Activated T-helper 1 cell treated with anti-CD3 and anti-CD28 coated beads, Interleukin-2, amount 50 U/mL, for 16 hours (primary cell): ENCODE measurements at places on chromosomes 1 and 21.

GRCh38 chr1:178388418-178389145, 108.2 kb downstream of the CLEC20A start:
- DNase-seq = no peak

- no peak for DNase-seq
Observed at GRCh38 chr1:226711976-226712741, 26.9 kb downstream of the ITPKB start.

- DNase-seq = no peak
Observed at GRCh38 chr1:205371871-205372660, 15.3 kb upstream of the KLHDC8A start.

DNA sequence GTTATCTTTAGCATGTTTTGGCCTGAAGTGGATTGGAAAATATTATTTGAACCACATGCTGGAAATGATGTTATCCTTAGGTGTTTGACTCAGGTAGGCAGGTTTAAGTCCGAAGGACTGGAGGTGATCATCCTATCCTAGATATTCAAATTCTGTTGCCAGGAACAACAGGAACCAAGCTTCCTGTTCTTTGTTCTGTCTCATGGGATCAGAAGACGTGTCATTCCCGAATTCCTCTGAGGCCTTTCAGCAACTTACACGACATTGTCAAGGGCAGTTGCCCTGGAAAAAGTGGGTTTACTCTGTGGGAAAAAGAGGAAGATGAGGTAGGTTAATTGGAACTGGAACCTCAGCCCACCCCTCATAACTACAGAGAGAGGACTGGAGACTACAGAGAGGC, 36.6 kb downstream of the SLAMF6 start:
- DNase-seq = no peak

- DNase-seq = no peak
Observed at GRCh38 chr1:34406377-34406776, 229.7 kb downstream of the C1orf94 start.

DNA sequence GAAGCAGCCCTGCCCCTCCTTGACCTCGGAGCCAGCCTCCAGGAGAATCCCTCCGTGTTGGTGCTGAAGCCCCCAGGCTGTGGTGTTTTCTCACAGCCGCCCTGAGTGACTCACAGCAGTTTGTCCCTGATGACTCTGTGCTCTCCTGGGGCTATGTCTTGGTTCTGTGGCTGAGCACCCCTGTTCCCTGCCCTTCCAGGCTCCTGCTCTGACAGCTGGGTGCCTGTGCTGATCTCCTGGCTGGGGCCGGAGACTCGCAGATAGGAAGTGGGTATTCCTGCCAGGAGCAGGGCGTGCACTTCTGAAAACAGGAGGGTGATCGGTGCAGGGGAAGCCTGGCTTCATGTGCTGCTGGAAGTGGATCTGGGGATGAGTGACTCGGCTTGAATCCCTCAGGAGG, 34.5 kb downstream of the POFUT2 start:
- no peak for DNase-seq

DNA sequence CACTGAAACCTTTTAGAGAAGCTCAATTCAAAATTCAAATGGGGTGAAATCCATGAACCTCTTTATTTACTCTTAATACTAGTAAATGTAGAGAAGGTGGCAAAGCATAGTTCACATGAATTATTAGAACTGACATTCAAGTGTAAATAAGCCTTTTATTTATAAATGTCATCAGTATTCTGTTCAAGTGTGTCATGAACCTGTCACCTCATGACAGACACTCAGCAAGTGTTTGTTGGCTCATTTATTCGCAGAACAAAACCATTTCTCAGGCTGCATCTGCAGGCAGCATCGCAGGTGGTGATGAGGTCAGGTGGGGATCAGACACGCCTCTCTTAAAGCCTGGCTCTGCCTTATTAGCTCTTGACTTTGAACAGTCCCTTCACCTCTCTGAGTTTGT, 116.6 kb downstream of the SETD4 start:
- DNase-seq = no peak

DNA sequence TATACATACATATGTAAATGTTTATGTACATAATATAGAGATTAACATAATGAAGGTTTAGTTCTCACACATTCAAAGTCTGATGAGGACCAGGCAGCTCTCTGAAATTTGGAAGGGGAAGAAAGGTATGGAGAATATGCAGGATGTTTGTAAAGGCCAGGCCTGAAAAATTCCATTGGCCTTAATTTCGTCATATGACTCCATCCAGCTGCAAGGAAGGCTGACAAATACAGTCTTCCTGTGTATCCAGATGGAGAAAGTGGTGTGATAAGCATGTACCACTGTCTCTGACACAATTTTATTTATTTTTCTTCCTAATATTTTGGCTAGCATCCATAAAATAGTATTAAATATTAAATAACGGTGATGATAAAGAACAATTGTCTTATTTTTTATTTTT, 6.3 kb upstream of the SGIP1 start:
- no peak for DNase-seq

DNA sequence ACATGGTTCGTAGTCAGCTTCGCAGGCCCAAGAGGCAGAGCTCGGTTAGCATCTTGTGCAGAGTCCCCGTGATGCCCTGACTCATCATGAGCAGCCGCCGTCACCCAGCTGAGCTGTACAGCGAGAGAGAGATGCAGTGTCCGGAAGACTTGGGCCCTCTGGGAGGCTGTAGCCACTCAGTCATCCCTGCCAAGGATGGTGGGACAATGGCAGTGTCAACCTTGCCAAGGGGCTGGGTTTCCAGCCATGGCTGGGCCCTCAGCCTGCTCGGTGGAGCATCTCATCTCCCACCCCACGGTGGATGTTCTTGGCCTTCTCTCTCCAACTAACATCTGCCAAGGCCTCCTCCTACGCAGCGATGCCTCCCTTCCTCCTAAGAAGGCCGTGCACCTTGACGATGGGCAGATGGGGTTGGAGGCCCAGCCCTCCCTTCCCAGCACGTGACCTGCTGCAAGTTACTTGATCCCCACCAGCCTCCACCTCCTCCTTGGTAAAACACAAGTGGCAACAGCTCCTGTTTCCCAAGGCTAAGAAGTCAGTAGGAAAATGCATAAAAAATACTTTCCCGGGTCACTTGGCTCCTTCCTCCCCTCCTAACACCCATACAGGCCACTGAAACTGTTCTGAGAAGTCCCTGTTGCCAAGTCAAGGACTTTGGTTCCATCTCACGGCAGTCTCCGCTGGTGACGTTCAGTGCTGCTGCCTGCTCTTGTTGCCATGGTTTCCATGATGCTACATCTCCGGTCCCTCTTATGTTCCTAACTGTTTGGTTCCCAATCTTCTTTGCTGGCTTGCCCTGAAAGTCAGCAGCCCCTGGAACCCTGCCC, 384.7 kb upstream of the VAMP3 start:
- DNase-seq = no peak

- no peak for DNase-seq
Observed at GRCh38 chr1:31216016-31216415, 23.7 kb downstream of the NKAIN1 start.

- no peak for DNase-seq
Observed at GRCh38 chr1:66676613-66677298, 75.5 kb upstream of the DYNLT5 start.

GRCh38 chr1:3398396-3399140, 55.9 kb upstream of the ARHGEF16 start:
- DNase-seq = no peak

- no peak for DNase-seq
Observed at GRCh38 chr1:221530791-221531190, 211.1 kb downstream of the DUSP10 start.

- no peak for DNase-seq
Observed at GRCh38 chr1:22256213-22256512, 113.3 kb upstream of the WNT4 start.

DNA sequence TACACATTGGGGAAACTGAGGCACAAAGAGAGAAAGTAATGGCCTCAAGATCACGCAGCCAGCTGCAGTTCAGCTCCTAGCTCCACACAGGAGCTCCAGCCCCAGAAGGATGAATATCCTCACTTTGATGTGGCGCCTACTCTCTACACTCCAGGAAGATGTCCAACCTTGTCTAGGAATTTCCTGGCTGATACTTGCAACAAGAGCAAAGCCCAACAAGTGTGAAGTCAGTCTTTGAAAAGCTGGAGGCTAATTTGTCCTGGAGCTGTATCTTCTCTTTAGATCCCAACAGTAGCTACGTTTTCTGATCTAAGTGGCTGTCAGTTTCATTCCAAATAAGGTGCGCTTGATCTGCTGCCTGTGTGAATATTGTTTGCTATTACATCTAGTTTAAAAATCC, 344.9 kb downstream of the PTPRU start:
- DNase-seq = no peak

GRCh38 chr1:14265495-14265894, 333.0 kb upstream of the KAZN start:
- no peak for DNase-seq

GRCh38 chr1:113581323-113581722, 178.0 kb downstream of the PHTF1 start:
- no peak for DNase-seq

GRCh38 chr21:39094087-39094780, 89.0 kb downstream of the PSMG1 start:
- DNase-seq = no peak

GRCh38 chr21:38999161-38999560, 184.1 kb downstream of the PSMG1 start:
- no peak for DNase-seq

DNA sequence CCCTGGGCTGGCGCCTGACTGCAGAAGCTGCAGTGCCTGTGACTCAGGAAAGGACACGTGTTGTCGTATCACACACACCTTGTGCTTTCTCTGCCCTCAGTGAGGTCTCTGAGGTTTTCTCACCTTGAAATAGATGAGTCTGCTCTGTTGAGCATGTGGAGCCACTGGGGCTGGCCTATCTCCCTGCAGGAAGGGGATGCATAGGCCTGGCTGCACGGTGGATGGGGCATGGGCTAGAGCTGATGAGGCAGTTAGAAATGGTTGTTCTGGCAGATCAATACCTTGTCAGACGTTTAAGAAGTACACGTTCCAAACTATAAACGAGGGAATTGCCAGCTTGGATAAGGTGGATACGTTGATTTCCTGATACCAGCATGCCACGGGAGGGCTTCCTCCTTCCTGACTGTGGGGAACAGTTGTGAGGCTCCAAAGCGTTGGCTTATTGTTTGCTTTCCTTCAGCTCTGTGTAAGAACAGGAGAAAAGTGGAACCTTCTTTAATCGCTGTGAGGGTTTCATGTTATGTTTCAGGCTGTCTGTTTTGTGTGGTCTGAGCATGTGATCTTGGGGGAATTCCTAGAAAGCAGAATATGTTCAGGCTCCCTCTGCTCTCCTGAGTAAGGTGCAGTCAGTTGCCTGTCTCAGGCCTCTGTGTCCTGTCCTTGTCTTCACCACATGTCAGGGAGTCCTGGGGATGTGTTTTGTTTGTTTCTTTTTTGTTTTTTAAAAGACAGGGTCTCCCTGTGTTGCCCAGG, 44.8 kb downstream of the PCNT start:
- DNase-seq = no peak

GRCh38 chr1:37905727-37906126, 41.1 kb downstream of the INPP5B start:
- DNase-seq = no peak

- peak; percentile 41 for DNase-seq
Observed at GRCh38 chr1:41416552-41417334, 55.5 kb downstream of the FOXO6 start.

DNA sequence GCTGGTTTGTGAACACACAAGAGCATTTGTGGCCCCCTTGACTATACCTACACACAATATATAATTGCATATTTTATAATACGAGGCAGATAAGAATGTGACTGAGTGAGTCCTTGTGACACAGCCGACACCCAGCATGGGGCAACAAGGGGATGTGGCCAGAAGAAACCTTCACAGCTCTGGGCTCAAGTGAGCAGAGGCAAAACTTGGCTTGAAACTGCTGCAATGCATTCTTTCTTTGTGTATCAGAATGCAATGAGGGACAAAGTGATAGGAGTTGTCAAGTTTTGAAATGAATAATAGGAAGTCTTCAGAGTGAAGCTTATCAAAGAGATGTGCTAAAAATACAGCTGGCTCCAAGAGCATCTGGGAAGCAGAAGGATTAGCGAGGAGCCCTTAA, 124.0 kb upstream of the C8B start:
- no peak for DNase-seq
